Esophagus squamous epithelium (tissue), 5 donors: ENCODE measurements at places on chromosomes 2 and 18. TPM values are rescaled to one million over a fixed set of nuclear protein-coding genes. Genes with fewer than 3 reads are reported as not detected.

Gene LIPG
- 13.9 TPM for total RNA-seq

GRCh38 chr18:23756590-23757436 is 67.6 kb downstream of the LAMA3 start:
- H3K4me3 ChIP-seq: no peak overlapping the region
- no peaks in the 10 kb centered on the region for H3K27me3 ChIP-seq
- H3K27ac ChIP-seq: no peak overlapping the region
- no peaks in the 10 kb centered on the region for H3K4me1 ChIP-seq
- no peak for DNase-seq
- no peaks in the 10 kb centered on the region for H3K36me3 ChIP-seq

GRCh38 chr2:758073-758820 is 81.0 kb upstream of the TMEM18 start:
- H3K36me3 ChIP-seq: no peaks in the 10 kb centered on the region
- no peak overlapping the region for H3K27ac ChIP-seq
- H3K4me3 ChIP-seq: no peak overlapping the region

DNA sequence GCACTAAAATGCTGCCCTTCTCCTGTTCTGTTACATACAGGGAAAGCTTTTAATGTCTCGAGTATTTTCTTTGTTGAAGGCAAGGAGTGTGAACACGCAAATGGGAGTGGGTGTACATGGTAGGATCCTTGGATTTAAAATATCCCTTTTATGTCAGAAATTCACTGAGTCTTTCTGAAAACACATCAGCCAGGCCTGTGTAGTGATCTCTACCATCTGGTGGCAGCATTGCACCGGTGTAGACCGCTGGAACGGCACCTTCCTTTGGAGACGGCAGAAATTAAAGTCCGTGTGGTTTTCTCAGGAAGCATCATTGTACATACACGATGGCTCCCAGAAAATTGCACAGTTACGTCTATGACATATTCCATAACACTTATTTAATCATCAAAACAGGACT is 515.8 kb downstream of the GALR1 start:
- H3K4me1 ChIP-seq: no peaks in the 10 kb centered on the region
- no peaks in the 10 kb centered on the region for H3K36me3 ChIP-seq
- H3K27ac ChIP-seq: no peak overlapping the region
- DNase-seq: no peak
- peaks cover 8% of the 10 kb centered on the region for H3K27me3 ChIP-seq

GRCh38 chr18:24719791-24720190 is 259.4 kb downstream of the HRH4 start:
- no peak overlapping the region for H3K27ac ChIP-seq
- H3K27me3 ChIP-seq: no peaks in the 10 kb centered on the region
- no peak for DNase-seq
- H3K36me3 ChIP-seq: no peaks in the 10 kb centered on the region
- no peak overlapping the region for H3K4me3 ChIP-seq

- no peak overlapping the region for H3K4me3 ChIP-seq
- no peaks in the 10 kb centered on the region for H3K4me1 ChIP-seq
- no peaks in the 10 kb centered on the region for H3K36me3 ChIP-seq
- H3K27me3 ChIP-seq: peaks cover 21% of the 10 kb centered on the region
These were observed 1.1 kb downstream of the SLC38A11 start for GRCh38 chr2:164954186-164954585.

GRCh38 chr2:177258059-177258458 is 6.5 kb downstream of the NFE2L2 start:
- no peaks in the 10 kb centered on the region for H3K27me3 ChIP-seq
- H3K36me3 ChIP-seq: peaks cover 8% of the 10 kb centered on the region
- peak overlapping the region; percentile 73 for H3K4me3 ChIP-seq
- DNase-seq: no peak
- H3K4me1 ChIP-seq: peaks cover 91% of the 10 kb centered on the region
- no peak overlapping the region for H3K27ac ChIP-seq
